ENCODE measurements at places on chromosomes 4 and X.

GRCh38 chr4:988726-989721 is 2.2 kb downstream of the IDUA start:
- DNase-seq = no peak

DNA sequence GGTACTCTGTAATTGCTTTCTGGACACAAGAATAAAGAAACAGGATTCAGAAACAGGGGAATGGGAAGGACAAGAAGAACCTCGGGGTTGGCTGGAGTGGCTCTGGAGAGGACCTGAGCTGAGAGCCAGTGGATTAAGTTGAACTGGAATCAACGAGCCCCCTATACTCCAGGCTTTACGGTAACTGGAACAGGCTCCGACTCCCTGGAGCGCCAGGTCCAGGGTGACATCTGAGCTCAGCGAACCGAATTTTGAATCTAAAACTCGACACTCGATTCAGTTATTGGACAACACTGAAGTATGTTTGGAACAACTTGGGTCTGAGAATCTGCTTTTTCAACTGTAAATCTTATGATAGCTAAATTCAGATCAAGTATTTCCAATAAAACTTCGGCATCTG is 23.9 kb downstream of the HMX1 start:
- DNase-seq = no peak

GRCh38 chrX:71493111-71493613 is 39.7 kb upstream of the OGT start:
- DNase-seq = no peak

DNA sequence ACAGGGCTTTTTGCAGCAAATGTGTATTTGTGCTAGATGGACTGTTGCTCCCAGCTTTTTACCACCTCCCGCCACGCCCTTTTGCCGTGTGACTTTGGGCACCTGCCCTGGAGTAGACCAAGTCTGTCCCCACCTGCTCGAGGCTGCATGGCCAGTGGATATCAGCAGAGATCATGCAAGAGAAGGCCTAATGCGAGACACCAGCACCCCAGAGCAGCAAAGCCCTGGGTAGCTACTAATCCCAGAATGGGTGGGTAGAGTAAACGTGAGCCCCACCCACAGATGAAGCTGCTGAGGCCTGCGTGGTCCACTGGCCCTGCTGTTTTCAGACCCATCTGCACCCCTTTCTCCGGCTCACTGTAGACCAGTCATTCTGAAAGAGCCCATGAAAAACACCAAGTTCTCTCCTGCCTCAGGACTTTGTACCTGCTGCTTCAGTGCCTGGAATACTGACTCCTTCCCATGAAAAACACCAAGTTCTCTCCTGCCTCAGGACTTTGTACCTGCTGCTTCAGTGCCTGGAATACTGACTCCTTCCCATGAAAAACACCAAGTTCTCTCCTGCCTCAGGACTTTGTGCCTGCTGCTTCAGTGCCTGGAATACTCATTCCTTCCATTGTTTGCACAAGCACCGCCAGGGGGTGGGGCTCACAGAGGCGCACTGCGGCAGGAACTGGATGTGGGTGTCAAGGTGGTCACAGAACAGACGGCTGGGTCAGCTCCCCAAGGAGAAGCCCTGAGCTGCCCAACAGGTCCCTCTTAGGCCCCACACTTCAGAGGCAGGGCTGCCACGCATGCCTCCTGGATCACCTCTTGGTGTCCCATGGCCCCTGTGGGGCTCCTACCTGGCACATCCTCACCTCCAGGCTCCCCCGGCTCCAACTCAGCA is 5.1 kb upstream of the TNIP2 start:
- peak; percentile 28 for DNase-seq
